ENCODE measurements at places on chromosomes 3 and 15.
A peak's percentile ranks its signal among the peaks of the same experiment; 100 is the strongest.

- no peak for DNase-seq
These were observed 42.2 kb downstream of the BHLHE40 start for GRCh38 chr3:5021116-5022092.

GRCh38 chr3:191051037-191051436, 148.0 kb upstream of the OSTN start:
- peak; percentile 13 for DNase-seq

- no peak for DNase-seq
These were observed 36.5 kb upstream of the KLHL6 start for GRCh38 chr3:183591881-183592521.

DNA sequence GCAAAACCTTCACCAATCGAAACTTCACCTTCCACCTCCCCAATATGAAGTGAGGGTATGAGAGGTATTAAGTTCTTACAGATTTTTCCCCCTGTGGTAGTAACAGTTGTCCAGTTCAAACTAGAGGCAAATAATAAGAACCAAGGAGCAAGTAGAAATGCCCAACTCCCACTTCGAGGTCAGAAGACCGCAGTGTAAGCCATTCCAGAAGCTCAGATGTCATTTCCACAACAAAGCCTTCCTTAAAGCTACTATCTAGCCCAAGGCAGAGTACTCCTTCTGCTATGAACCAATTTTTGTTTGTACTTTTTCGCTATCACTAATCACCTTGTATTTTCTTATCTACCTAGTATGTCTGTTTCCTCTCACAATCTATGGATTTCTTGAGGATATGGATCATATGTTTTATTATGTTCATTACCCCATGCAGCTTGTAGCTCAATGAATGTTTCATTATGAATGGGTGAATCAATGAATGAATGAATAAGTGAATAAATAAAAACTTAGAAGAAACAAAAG, 235.7 kb upstream of the KCNMB2 start:
- no peak for DNase-seq

DNA sequence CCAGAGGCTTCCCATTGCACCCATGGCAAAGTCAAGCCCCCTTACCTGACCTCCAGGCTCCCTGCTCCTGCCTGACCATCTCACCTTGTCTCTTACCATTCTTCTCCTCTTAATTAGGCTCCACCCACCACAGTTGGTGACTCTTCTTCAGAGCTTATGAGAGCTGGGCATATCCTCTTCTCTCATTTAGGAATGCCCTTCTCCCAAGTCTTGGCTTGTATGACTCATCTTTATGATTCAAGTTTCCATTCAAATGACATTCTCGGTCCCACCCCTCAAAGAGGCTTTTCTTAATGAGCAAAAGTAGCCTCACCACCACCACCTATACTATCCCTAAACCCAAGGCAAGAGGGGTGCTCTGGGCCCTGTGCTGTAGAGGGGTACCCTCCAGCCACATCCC, 55.3 kb upstream of the NUDT16 start:
- DNase-seq, result no peak

DNA sequence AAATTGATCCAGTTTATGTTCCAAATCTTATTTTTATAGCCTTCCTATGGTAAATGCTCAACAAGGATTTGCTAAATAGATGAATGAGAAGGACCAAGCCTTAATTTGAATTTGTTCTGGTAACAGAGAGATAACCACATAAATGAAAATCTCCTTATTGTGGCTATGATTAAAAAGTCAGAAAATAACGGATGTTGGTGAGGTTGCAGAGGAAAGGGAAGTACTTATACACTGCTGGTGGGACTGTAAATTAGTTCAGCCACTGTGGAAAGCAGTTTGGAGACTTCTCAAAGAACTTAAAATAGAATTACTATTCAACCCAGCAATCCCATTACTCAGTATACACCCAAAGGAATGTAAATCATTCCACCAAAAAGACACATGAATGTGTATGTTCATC, 26.2 kb downstream of the AAGAB start:
- no peak for DNase-seq

GRCh38 chr3:124882816-124883747, 4.1 kb downstream of the ITGB5 start:
- DNase-seq, result no peak

DNA sequence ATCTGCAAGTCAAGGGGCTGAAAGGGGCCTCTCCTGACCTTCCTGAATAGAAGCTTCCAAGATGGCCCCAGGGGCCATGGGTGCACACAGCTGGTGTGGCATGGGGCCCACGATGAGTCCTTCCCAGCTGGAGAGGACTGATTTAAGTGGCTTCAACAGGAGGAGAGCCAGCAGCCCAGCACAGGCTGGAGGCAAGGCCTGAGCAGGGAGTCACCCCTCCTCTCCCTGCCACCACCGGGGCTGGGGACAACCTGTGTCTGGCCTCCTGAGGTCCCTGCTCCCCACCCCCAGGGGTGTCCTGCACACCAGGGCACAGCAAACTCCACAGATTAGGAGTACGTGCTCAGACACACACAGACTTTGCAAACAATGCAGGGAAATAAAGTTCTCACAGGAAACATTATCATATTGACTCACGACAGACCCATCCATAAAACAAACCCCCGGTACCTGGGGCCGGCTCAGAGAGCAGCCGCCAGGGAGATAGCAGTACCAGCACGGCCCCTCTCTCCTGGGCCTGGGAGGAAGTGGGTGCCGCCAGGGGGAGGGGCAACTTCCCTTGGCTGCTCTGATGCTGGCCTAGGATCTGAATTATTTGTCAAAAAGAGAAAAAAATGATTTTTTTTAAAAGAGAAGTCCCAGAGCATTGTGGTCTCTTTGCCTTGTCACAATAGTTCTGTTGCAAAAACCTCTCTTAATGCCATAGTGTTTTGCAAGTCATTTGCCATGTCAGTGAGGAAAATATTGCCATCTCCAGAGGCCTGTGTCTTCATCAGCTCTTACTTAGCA, 21.9 kb upstream of the TSEN2 start:
- DNase-seq, result no peak

GRCh38 chr3:53072653-53073552, 27.0 kb upstream of the SFMBT1 start:
- DNase-seq, result peak; percentile 31

GRCh38 chr3:197577366-197578074, 21.8 kb upstream of the BDH1 start:
- DNase-seq, result no peak

GRCh38 chr3:12893852-12894251, 52.5 kb upstream of the RPL32 start:
- DNase-seq, result no peak

DNA sequence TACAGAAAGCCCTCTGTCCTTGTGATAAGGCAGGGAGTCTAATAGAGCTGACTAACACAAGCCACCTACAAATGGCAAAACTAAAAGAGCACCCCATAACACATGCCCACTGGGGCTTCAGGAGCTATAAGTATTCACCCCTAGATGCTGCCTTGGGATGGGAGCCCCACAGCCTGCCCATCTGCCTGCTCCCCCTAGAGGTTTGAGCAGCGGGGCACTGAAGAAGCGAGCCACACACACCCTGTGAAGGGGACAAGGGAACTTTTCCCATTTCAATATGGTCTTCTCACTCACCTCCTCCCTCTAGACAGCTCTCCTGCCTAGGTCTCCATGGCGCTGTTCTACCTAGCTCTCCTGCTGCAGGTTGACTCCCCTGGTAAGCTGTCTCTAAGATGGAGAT, 261.0 kb downstream of the SHQ1 start:
- DNase-seq, result no peak

- peak; percentile 79 for DNase-seq
These were observed at the start of gene INKA1 for GRCh38 chr3:49802719-49803464. TSS of gene INKA1 (plus strand) at chr3:49803261. CDS start at chr3:49803393, 132 bp downstream.

DNA sequence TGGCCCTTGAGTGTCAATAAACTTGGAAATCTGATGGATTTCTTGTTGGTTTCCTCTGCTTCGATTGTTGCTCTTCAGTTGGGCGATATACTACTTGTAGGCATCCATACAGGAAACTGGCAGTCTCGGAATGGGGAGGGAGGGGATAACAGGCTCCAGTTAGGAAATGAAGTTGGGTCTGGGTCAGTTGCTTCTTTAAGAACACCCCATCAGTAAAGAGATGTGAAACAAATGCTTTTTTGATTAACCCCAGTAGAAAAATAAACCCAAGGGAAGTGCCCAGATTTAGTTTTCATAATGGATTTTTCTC, 681 bp downstream of the CHMP2B start:
- no peak for DNase-seq

- peak; percentile 48 for DNase-seq
These were observed 75.9 kb downstream of the TMEM108 start for GRCh38 chr3:133113927-133114597.

DNA sequence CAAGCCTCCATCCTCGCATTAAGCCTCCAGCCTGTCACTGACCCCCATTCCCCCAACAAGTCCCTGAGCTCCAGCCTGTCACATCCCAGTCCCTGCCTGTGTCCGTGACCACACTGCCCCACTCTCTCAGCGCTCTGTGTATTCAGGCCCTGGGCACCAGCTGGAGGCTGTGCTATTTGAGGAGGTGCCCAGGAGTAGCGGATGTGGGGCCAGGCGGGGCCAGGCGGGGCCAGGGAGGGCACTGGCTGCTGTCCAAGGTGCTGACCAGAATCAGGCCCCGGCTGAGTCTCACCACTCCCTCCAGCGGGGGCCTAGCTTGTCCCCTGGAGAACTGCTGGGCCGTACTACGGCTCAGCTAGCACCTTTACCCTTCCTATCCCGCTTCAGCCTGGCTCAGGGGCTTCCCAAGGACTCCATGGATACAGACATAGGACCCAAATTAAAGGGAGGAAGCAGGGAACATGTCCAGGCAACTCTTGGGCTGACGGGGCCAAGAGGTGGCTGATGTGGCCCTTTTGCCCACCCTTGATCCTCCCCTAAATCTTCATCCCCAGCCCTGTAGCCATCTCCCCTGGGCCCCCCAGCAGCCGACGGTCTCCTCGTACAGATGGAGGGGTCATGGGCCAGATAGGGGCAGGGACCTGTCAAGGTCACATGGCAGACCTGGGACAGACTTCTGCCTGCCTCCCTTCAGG, 1.1 kb downstream of the HHATL start:
- DNase-seq, result no peak

DNA sequence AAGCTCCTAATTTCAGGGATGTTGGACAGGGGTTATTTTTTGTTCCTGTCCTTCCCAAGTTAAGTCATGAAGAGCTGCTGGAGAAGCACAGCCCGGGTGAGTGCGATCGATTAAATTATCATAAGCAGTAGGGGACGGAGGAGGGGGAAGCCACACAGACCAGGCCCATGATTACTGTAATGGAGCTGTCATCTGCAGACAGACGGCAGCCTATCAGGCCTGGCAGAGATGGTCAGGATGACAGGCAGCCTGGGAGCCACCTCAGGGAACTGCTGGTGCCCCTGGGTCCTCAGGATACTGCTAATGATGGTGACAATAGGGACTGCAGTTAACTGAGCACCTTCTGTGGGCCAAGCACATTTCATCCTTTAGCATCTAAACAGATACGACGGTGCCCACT, 147.7 kb downstream of the RAB11A start:
- no peak for DNase-seq

- DNase-seq, result no peak
These were observed 12.5 kb downstream of the ASB7 start for GRCh38 chr15:100614918-100615317.

DNA sequence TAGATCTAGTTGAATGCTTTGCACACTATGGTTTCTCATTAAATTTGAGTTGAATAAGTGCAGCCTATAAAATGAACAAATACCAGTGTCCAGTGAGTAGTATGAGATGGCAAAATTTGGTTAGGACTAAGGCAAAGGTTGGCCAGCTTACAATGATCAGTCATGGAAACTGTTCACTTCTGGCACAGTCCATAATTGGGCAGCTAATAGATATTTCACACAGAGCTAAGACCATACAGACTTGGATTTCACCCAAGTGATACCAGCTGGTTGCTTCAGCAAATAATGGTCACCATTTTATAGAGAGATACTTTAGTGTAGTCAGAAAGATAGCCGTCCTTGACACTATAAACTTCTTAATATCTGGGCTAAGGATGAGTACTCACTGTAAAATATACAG, 15.7 kb downstream of the GAP43 start:
- no peak for DNase-seq

DNA sequence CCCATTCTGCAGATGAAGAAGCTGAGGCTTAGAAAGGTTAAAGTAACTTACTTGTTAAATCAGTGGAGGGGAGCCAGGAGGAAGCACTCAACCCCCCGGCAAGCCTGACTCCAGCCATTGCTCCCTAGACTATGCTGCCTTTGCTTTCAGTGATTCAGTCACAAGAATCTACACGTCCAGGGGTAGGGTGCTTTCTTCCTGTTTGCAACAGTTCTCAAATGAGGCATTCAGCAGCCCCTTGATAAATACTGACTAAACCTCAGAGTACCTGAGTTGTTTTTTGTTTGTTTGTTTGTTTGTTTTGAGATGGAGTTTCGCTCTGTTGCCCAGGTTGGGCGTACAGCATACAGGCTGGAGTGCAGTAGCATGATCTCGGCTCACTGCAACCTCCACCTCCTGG, 28.6 kb downstream of the MAGEF1 start:
- no peak for DNase-seq
